HT1080 (cell line): ENCODE measurements at places on chromosomes 5 and 9. TPM values are rescaled to one million over a fixed set of nuclear protein-coding genes. Genes with fewer than 3 reads are reported as not detected.
A peak's percentile ranks its signal among the peaks of the same experiment; 100 is the strongest.

Gene MZB1
- total RNA-seq, result not detected in 2 replicates

Gene ADAMTS19
- 0.06 and 0.17 TPM in 2 replicates for total RNA-seq

Gene UBQLN1
- 133 and 173 TPM in 2 replicates for total RNA-seq

GRCh38 chr5:109961751-109962150 is 272.0 kb downstream of the MAN2A1 start:
- no peak for DNase-seq

DNA sequence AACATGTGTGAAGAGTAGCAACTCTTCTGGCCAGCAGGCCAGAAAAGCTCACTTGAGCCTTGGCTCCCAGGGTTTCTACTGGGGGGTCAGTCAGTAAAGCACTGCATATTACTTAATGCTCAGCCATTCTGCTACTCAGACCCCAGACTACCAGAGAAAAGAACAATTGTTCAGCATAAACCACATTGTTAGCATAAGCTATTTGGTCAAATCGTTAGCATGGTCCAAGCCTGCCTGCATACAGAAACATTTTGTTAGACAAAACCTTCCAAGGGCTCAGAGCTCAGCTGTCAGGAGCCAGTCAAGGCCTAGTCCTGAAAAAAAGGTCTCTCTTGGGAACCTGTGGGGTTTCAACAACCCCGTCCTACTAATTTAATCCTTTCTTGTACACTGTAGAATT is 449.3 kb downstream of the PRR16 start:
- no peak for DNase-seq

- DNase-seq, result no peak
Observed at GRCh38 chr9:124340219-124341069, 74.8 kb downstream of the PSMB7 start.

Gene PDLIM7
- total RNA-seq, result 262 and 269 TPM in 2 replicates

DNA sequence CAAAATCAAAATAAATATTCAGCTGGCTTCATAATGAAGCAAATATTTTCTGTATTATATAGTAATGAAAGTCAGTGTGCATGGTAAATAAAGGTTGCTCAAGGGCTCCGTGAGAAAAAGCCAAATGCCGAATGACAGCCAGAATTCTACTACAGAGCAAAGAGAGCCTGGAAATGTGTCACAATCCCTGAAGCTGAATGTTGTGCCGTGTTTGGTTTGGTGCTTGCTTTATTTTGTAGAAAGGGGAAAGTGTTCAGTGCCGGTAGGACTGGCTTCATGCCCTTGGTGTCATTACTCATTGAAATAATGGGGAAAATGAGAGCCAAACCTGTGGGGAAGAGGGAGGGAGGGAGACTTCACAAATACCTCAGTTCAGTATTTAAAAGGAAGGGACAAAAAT is 26.8 kb upstream of the ADAMTSL1 start:
- no peak for DNase-seq

Gene MYOT
- total RNA-seq, result not detected in 2 replicates

DNA sequence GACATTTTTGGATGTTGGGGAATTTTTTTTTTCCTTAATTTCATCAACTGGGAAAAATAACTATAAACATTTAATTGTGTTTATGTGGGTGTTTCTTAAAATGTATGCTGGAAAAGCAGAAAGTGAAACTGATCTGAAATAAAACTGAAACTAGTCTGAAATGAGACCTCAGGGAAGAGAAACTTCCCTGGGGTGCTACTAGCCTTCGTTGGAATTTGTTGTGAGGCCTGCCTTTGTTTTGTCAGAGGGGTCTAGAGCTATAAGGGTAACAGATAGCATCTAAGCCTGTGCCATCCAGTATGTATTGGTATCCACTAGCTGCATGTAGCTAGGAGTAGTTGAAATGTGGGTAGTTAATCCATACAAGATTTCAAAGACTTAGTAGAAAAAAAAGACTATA is 10.4 kb downstream of the ZNF618 start:
- DNase-seq, result no peak

Gene C5orf52
- total RNA-seq, result not detected in 2 replicates

GRCh38 chr5:104937598-104937997 is 1375.0 kb upstream of the NUDT12 start:
- no peak for DNase-seq

DNA sequence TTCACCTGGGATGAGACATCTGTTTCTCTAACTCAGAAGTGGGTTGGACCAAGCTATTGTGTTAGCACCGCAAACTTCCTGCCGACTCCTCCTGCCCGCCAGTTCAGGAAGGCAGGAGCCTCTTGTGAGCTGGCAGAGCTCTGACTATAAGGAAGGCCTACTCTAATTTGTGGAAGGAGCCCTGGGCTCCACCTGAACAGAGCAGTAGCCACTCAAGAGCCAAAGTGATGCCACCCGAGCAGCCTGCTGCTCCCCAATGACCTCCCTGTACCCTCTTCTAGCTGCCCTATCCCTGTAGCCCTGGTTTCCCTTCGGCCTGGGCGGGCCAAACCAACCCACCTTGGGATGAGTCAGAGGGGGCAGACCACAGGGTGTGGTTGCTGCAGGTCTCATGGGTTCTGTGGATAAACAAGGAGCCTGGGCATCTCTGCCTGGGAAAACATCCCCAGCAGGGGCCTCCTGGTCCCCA is 81.6 kb downstream of the PSD2 start:
- DNase-seq, result peak; percentile 75

Gene ARL14EPL
- 0.17 TPM in 1 of 2 replicates, not detected in the other for total RNA-seq

GRCh38 chr9:82808478-82808877 is 254.5 kb downstream of the RASEF start:
- no peak for DNase-seq

- peak; percentile 96 for DNase-seq
Observed at GRCh38 chr9:121529237-121529987, 29.8 kb upstream of the GGTA1 start.

DNA sequence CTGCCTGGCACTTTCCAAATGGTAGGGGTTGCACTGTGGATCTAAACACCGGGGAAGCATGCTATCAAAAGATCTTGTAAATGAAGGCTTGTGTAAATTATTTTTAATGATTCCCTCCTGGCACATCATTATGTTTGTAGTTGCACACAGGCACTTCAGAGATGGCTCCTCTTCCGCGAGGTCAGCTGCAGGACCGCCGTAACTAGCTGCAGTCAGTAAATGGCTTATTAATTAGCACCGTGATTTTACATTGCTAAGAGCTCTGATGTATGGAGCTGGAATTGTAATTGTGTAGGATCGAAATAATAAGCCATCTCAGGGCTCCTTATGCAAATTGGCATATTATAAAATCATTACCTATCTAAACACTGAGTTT is 397.6 kb upstream of the IRX1 start:
- no peak for DNase-seq

Gene ROR2
- 0.03 and 0.29 TPM in 2 replicates for total RNA-seq

GRCh38 chr9:95131023-95131943 is 186.2 kb downstream of the FANCC start:
- peak; percentile 47 for DNase-seq

Gene FCN2
- not detected in 2 replicates for total RNA-seq

- peak; percentile 66 for DNase-seq
Observed at GRCh38 chr9:99039505-99040182, 65.3 kb upstream of the TGFBR1 start.

Gene FLT4
- total RNA-seq, result 0.03 and 0.31 TPM in 2 replicates

Gene ANKRD20A1
- total RNA-seq, result 11.8 and 12.3 TPM in 2 replicates

DNA sequence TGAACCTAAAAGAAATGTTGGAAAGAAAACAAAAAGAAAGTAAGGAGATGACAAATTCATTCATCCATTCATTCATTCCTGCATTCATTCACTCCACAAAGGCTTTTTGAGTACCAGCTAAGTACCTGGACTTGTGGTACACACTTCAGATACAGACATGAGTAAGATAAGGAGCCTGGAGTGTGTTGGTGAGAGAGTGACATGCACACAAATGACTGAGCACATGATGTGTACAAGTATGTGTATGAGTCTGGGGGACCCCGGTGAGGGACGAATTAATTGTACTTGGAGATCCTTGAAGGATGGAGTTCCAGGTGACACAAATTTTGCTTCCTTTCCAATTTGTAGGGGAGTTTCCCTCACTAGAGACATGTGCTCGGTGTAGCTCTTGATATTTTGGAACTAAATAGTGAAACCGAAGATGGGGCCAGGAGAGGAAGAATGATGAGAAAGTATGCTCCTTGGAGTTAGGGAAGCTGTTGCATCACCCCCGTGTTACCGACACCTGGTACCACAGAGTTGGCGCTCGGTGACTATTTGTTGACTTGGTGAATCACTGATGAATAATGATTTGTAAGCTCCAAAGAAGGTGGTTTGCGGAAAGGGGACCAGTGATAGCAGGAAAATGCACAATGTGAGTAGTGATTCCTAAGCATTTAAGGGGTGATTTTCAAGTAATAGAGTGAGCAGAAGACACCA is 509.8 kb downstream of the CCDC171 start:
- DNase-seq, result peak; percentile 98

Gene TMED9
- total RNA-seq, result 84.7 and 164 TPM in 2 replicates

- DNase-seq, result no peak
Observed at GRCh38 chr9:130359819-130360218, 84.9 kb upstream of the ASS1 start.

Gene FAM221B
- not detected in 2 replicates for total RNA-seq

DNA sequence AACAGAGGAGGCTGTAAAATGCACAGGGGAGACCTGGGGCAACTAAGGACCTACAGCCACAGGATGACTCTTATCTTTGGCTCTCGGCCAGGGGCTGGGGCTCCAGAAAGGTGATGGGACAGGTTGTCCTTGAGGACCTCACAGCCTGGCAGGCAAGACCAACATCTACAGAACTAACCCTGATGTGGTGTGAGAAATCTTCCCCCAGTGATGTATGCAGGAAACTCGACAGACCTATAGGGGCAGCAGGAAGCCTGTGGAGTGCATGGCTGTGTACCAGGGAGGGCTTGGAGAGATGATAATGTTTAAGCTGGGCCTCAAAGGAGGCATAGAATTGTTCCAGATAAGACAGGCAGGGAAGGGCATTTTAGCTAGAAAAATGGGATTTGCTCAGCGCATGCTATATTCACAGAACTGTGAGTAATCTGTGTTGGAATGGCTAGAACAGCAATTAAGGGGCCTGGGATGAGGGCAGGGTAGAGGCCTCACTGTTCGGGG is 68.5 kb upstream of the SLC25A51 start:
- peak; percentile 22 for DNase-seq

Gene TICAM2
- 2.4 and 2.7 TPM in 2 replicates for total RNA-seq

DNA sequence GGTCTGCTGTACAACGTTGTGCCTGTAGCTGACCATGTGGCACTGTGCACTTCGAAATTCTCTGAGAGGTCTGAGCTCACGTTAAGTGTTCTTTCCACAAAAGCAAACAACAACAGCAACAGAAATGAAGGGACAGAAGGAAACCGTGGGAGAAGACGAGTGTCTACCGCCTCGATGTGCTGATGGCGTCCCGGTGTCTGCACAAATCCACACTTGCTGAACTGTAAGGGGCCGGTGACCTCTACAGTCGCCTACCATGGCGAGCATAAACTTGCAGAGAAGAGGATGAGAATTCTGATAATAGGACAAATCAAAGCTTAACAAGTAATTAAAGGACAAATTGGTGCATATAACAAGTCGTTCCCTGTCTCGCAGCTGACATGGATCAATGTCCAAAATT is 114.0 kb downstream of the ADAMTS2 start:
- no peak for DNase-seq

GRCh38 chr5:127951791-127952190 is 131.8 kb upstream of the SLC12A2 start:
- DNase-seq, result no peak

DNA sequence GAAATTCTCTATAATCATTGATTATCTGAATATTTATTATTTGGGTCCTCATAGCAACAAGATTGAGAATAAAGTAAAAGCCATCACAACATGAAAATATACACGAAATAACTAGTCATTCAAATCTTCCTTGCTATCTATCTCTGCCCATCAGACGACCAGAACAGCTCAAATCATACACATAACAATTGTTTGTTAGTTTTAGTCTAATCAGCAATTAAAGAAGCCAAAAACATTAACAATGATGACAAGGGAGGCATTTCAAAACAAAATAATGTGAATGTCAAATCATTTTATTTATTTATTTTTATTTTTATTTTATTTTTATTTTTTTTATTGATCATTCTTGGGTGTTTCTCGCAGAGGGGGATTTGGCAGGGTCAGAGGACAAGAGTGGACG is 106.0 kb upstream of the BNC2 start:
- no peak for DNase-seq

DNA sequence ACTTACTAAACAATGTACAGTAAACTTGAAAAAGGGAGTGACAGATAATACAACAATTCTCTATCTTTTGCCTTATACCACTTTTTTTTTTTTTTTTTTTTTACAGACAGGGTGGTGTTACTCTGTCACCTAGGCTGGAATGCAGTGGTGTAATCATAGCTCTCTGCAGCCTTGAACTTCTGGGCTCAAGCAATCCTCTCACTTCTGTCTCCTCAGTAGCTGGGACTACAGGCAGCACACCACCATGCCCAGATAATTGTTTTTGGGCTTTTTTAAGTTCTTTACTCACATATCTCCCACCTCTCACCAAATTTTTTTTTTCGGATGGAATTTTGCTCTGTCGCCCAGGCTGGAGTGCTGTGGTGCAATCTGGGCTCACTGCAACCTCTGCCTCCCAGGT is 171.9 kb upstream of the SLC12A2 start:
- no peak for DNase-seq

DNA sequence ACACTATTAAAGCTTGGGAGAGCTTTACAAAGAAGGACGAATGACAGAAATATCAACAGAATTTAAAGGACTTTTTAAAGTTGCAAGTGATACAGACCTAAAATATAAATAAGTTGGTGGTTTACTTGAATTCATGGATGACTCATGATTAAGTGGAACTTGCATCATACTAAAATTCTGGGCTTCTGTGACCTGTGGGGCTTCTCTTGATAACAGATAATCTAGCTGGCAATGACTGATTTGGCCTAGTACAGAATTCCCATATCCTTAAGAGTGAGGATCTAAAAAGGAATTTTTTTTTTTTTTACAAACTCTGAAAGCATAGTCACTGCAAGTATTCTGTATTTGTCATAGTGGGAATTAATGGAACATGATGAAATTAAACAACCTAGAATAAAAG is 543.7 kb upstream of the SGCD start:
- no peak for DNase-seq

DNA sequence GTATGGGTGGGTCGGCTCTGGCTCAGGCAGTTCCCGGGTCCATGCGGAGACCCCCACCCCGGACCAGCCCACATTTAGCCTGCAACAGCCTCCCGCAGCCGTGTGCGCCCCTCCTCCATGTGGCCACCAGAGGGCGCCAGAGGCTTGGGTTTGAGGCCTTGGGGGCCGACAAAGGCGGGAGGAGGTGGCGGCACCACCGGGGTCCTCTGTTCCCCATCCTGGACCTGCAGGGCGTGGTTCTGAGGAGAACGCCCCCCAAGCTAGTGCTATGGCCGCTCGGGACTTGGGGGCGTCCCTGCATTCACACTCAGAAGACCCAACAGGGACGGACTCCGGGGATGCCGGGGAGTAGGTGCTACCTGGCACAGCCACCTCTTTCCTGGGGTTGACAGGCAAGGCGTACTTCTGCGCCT is 16.5 kb downstream of the ASS1 start:
- DNase-seq, result no peak

Gene C9orf153
- total RNA-seq, result 0.07 TPM in 1 of 2 replicates, not detected in the other

- DNase-seq, result no peak
Observed at GRCh38 chr5:119315516-119315949, 40.3 kb upstream of the TNFAIP8 start.
